ENCODE measurements at places on chromosomes 13 and 19. TPM values are rescaled to one million over a fixed set of nuclear protein-coding genes. Genes with fewer than 3 reads are reported as not detected.

The OVOL3 gene
- total RNA-seq = not detected

GRCh38 chr13:105272660-105273631 is 1262.5 kb downstream of the EFNB2 start:
- no peak for DNase-seq

DNA sequence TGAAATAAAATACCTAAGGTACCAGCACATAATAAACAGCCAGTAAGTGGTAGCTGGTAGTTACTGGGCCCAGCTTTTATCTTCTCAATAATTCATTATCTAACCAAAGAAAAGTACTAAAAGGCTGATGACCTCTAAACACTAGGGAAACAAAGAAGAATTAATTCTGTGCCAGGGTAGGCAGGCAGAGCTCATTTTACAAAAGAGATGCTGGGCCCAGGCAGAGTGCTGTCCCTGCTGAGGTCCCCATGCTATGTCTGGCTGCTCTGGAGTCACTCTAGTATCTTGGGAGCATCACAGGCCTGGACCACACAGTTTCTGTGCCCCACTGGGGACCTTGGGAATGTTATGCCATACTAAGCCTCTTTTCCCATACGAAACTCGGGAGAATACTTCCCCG is 18.2 kb downstream of the ZNF507 start:
- DNase-seq = no peak

DNA sequence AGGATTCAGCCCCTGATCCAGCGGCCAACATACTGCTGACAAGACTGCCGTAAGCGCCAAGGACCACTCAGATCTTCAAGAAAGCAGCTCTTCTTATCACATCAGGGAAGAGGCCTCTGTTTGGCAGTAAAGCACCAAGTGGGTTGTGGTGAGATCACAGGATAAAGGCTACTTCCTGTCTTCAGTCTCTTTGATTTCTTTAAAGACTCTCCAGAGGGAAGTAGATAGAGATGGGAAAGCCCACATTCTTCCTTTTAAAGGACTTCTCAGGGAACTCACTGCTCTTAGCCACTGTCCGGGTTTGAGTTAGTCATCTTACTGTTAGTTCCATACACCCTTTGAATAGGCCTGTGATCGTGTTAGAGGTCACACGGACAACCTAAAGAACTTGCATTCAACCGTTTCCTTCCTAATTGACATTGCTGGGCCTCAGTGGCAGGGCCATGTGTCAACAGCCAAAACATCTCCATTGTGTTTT is 47.2 kb upstream of the POMP start:
- no peak for DNase-seq

DNA sequence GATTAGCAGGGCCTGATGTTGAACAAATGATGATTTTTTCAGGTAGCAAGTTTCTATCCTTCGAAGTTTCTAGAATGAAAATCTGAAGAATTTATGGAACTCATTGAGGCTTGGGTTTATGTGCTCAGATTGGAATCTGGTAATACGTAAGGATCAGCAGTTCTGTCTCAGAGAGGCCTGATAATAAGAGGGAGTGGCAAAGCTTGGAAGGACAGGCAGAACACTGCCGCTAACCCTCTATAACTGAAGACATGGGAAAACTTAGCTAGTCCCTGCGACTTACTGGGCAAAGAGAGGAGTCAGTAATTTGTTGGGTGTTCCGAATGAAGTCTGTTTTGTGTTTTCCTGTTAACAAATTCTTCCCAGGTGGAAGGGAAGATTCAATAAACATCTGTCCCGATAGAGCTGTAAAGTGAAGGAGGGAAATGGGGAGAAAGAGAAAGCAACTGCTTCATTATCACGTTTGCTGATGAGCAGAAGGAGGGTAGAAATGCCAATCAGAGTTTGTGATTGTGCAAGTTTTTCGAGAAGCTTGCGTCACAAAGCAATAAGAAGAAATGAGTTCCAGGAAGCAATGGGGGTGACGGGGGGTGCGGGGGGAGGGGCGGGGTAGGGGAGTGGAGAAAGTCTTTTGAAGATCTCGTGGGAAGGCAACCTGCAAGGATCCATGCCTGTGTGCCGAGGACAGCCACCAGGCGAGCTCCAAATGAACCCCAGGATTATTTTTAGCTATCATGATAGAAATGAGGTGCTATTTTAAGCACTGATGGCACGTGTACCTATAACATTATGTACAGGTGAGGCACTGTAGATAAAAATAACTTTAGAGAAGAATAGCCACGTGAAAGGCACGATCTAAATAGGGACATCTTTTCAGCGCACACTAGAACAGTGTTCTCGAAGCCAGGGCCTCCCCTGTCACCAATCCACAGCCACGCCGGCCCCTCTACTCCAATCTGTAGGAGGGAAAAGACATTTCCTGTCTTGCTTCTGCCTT is 224.1 kb downstream of the FGF9 start:
- DNase-seq = no peak
